Bronchial epithelial cell (primary cell): ENCODE measurements at places on chromosomes 6 and 20.
A peak's percentile ranks its signal among the peaks of the same experiment; 100 is the strongest.

DNA sequence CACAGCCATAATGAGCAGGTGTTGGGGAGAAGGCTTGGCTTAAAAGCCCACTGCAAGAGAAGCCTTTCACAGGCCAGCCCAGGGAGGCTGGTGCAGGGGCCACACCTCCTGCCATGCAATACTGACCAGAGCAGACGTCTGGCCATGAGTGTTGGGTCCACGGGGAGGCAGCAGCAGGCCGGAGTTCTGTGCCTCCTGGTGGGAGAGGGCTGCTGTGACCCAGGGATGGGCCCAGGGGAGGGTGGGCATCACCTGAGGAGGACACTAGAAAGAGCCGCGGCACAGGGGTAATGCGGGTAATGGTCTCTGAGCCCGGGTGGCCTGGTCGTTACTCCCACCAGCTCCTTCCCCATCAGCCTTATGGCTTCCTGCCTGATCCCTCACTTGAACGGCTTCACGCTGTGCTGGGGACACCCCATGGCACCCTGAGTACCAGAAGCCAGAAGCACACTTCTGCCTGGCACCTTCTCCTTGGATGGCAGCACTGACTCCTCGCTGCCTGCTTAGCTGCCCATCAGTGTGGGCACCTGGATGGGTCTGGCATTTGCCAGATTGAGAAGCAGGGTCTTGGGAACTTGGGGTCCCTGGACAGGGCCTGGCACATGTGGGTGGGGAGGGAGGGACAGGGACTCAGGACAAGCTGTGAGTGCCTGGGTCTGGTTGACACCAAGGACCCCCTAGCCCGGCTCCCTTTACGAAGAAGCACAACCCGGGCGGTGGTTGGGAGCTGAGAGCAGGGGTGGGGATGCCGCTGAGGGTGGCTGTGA, 108.8 kb downstream of the ASXL1 start:
- no peak for DNase-seq

GRCh38 chr20:47758517-47759450, 26.5 kb downstream of the SULF2 start:
- DNase-seq, result no peak

DNA sequence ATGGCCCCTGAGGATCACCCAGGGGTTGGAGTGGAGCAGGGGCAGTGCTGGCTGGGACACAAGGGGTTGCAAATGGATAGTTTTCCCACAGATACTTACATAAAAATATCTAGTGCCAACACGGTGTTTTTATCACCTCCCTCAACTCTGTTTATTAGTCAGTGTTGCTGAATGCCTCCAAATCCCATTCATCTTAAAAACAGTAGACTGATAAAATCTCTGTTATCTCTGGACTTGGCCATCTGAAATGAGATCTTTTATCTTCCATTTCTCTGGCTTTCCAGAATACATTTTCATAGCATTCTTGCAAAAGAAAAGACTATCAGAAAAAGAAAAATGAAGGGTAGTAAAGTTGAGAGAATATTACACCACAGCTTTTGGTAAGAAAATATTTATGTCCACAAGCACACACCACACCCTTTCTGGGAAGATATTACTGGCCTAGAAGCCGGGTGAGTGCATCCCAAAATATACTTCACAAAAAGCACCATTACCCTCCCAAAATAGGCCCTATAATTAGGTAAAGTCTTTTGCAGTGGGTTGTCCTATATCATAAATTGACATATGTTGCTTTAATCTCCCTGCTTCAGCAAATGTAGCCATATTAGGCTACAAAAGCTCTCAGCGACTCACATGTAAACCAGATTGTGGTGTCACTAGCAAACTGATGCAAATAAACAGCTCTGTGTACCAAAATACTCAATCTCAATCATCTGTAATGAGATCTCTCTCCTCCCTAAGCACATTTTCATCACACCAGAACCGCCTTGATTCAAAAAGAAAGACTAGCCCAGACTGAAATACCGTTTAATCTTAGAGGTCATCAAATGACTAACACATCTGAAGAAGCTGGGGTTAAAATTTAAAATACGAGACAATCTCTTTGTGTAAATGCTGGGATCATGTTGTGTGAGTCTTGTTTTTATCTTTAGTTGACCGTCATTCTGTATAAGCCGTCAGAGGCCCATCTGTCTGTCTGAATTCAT, 96.7 kb downstream of the FYN start:
- DNase-seq, result no peak

DNA sequence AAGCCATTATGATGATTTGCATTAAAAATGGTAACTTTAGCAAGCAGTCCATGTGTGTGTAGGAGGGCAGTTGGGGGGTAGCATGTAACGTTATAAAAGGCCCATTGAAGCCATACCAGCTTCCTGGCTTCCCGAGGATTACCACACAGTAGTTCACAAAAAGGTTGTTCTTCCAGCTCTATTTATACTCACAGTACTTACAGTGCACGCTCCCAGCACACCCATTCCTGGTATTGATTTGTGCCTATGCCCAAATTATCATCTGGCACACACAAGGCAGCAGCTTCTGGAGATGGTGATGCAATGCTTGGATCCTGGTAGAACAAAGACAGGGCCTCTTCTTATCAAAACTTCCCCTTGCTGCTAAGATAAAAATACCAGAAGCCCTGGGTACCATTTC, 436.8 kb downstream of the HAO1 start:
- no peak for DNase-seq

DNA sequence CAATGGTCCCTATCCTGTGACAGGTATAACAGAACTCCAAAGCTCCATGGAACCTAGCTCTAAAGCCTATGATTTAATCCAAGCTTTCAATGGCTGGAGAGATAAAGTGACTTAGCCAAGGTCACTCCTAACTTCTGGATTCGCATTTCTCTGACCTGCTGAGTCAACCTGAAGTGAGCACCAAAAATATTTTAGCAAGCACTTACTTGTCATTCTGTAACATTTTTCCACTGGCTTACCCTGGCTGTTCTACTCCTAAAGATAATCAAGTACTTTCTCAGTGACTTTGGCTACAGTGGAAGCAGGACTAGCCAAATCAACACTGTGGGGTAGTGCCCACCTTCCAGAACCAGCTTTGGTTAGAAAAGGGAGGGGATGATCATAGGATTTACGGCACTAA, 188.3 kb downstream of the OGFRL1 start:
- peak; percentile 74 for DNase-seq

- DNase-seq, result no peak
Measured at GRCh38 chr20:5967469-5967868, 17.0 kb downstream of the MCM8 start.

DNA sequence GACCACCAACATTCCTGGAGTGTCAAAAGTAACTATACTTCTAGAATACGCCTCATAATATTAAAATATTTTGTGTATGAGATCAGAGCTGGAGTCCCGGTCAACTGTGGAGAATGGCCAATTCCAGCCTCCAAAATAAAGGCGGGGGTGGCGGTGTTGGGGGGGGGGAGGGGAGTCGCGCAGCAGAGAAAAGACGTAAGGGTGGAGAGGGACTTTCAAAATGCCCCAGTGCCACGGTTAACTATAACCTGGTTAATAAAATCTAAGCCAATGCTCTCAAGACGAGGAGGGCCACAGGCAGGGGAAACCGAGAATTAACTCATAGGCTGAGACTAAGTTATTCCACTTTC, 1.3 kb downstream of the NUP153 start:
- DNase-seq, result peak; percentile 60

GRCh38 chr6:28910901-28911690, 12.7 kb downstream of the TRIM27 start:
- peak; percentile 79 for DNase-seq

DNA sequence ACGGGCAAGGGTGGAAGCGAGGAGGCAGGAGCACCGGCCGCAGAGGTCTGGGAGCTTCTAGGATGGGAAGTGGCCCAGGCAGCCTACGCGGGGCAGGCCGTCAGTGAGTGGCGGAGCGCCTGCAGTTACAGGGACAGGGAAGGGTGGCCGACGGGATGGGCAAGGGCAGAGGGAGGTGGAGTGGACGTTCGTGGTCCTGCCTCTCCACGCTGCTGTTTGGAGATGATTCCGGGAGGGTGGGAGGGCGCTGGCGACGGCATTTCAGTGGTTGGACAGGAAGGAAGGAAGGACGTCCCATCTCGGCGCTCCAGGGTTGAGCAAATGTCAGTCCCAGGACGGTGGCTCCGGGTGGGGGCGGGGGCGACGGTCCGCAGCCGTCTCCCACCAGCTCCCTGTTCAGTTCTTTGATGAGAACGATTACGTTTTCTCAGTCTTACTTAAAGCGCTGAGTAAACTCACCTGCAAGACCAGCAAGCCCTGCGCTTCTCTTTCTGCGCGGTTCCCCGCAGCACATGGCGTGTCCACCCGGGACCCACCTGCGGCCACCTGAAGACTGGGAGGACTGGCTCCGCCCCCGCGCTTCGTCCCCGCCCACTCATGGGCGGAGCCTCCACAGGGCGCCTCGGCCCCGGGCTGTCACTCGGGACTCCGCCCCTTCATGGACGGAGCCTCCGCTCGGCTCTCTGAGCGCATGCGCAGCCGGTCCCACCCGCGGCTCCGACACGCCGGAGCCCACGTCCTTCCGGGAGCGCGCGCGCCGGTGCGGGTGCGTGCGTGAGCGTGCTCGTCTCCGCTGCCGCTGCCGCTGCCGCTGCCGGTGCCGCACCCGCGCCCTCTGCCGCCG, at the start of gene DNAJC5:
Gene DNAJC5, plus strand, starts transcription at position 769 of the 844 bp plus-strand sequence. CDS start 33,220 bp downstream, outside the sequence.
- DNase-seq, result peak; percentile 72

DNA sequence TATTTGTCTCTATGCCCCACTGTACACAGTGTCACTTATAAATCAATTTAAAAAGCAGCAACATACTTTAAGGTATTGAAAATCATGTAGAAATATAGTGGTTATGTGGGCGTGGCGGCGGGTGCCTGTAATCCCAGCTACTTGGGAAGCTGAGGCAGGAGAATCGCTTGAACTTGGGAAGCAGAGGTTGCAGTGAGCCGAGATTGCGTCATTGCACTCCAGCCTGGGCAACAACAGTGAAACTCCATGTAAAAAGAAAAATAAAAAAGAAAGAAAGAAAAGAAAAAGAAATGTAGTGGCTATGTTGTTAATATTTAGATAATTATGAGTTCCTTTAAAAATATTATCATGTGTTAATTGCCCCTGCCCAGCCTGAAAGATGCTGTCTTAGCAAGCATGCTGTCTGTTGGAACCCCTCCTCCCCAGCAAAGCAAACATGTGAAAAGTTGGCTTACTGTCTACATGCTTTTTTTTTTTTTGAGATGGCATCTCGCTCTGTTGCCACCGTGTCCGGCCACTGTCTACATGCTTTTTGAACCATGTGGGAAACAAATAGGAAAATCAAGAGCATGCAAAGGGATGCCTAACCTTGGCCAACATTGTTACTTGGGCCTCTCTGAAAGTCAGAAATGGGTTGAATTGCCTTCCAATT, 151.4 kb upstream of the TSHZ2 start:
- DNase-seq, result no peak

- peak; percentile 51 for DNase-seq
Measured at GRCh38 chr6:6661684-6662083, 73.2 kb downstream of the LY86 start.

- DNase-seq, result peak; percentile 35
Measured at GRCh38 chr6:53358440-53359094, 9.8 kb upstream of the ELOVL5 start.

- DNase-seq, result no peak
Measured at GRCh38 chr6:135299256-135299655, 118.1 kb downstream of the MYB start.

DNA sequence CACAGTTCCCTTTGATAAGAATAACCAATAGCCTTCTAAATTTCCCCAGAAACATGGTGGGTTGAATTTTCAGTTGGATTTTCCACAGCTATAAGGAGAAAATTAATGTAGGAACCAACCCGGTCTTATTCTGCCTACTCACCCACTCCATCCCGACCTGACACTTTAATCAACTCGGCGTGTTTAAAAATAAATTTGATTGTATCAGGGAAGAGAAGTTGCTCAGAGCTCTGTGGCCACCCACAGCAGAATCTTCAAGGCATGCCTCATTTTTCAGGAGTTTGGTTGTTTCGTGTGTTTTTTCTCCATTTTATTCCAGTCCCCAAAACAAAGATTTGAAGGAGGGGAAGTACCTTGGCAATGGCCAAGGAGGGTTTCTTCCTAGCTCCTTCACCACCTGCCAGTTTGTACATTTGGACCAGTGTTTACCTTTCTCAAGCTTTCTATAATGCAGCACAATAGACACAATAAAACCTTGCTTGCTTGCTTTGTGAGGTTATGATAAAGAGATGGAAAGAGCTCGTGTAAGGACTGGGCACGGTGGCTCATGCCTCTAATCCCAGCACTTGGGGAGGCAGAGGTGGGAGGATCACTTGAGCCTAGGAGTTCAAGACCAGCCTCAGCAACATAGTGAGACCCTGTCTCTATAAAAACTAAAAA, 297.2 kb upstream of the JARID2 start:
- no peak for DNase-seq

- DNase-seq, result no peak
Measured at GRCh38 chr20:61933951-61934715, 131.5 kb downstream of the TAF4 start.

- DNase-seq, result peak; percentile 22
Measured at GRCh38 chr6:20377623-20378265, 23.9 kb upstream of the E2F3 start.

- DNase-seq, result no peak
Measured at GRCh38 chr6:34897716-34898115, 8.7 kb downstream of the ANKS1A start.

GRCh38 chr6:26027491-26028211, 59.6 kb upstream of the HFE start:
- DNase-seq, result no peak

- peak; percentile 37 for DNase-seq
Measured at GRCh38 chr20:43558412-43559146, at the start of gene SGK2. Gene SGK2, plus strand, starts transcription at chr20:43559027. Its CDS starts 7,469 bp downstream, at chr20:43566496.

GRCh38 chr6:37039958-37040357, 34.5 kb downstream of the FGD2 start:
- DNase-seq, result no peak

DNA sequence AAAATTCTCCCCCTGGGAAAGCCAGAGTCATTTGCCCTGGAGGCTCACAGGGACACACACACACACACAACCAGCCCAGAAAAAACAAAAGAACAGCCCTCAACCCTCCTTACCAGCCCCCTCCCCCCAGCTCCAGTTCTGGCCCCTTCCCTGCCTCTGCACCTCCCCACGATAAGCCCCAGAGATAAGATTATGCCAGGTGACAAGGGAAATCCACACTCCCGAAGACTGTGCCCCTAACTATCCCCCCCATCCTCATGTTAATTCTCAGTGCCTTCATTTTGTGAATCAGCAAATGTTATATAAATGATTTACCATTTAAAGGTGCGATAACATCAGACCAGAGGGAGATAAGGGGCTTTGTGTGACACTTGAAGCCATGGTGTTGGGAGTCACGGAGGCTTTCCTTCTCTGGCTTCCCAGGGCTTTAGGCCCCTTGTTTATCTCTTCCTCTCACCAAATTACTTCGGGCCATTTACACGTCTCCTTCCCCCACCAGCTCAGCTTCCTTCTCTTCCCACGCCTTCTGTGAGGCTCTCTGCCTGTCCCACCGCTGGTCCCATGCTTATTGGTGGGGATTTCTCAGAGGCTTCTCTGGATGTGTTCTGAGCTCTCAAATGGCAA, 12.5 kb upstream of the FOXC1 start:
- DNase-seq, result no peak
